ENCODE measurements at places on chromosomes 12 and 14.

DNA sequence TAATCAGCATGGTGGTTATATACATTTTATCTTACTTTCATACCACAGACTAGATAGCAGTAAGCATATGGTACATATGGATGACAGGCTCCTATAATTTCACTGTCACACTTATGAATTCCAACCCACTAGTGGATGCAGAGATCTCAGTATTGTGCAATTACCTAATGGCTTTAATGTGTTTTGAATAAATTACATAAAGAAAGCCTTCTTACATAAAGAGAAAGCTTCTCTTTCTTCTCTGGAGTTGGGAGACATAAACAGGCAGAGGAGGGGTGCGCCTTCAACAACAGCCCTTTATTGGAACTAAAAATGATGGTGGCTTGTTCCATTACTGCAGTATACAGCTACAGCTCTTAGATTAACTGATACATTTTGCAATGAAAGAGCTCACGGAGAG lies 52.6 kb downstream of the SAV1 start:
- DNase-seq = no peak

DNA sequence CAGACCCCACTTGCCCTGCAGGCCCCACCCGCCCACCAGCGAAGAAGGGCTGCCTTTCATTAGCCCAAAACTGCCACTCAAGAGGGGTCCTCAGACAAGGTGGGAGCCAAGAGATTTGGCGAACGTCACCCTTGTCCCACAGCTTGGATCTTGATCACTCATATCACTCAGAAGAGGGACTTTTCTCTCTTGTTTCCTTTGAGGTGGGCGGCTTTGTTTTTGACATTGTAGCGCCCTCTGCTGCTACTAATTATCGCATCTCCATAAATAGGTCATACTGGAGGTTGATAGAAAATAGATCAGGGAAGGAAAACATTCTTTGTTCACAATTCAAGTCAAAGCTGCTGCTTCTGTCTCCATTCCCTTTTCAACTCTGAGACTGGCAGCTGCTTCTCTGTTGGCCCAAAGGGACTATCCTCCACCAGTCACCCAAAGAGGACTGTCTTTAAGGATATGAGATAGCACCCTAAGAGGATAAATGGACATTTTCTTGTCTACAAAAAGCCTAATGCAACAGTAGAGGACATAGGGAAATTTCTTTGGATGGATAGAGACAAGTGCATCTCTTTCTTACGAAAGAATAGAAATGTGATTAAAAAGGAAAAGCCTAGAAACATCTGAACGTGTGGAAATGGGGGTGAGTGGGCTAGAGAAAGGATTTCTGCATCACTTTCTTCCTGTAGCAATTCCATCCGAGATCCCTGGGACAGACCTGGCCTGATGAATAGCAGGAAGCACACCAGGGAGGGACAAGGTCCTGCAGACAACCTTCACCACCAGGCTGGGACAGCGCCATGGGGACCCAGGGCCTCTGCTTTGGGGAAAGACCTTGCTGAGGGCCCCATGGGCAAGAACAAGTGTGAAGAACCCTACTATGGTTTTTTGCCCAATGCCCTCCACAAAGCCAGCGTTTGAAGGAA lies 115.8 kb downstream of the DAD1 start:
- no peak for DNase-seq

- DNase-seq = no peak
Measured at GRCh38 chr14:34103176-34103575, 152.3 kb upstream of the EGLN3 start.

DNA sequence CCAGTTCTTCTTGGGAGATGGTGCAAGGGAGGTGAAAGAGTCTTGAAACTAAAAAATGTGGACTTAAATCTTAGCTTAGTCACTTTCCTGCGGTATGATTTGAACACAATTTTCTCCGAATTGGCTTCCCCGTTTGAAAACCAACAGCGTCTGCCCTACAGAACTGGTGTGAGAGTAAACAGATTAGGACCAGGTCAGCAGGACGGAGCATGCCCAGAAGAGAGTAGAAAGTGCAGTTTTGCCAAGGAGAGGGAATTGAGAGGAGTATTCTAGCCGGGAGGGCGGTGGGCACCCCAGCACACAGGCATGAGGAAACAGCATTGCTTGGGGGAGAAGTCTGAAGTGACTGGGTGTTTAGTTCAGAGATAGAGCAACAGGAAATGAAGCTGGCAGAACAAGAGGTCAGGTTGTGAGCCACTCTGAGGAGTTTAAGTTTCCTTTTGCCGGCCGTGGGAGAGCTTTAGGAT lies 927.1 kb downstream of the VRK1 start:
- DNase-seq = no peak
